NCI-H2081 treated with DMSO at 0.1 percent for 48 hours (cell line): ENCODE measurements at places on chromosomes 6 and 20.

GRCh38 chr6:135953818-135954217 lies 102.3 kb downstream of the PDE7B start:
- no peak for DNase-seq

- no peak for DNase-seq
Observed at GRCh38 chr6:1403851-1404712, 14.7 kb downstream of the FOXF2 start.

- no peak for DNase-seq
Observed at GRCh38 chr6:47722194-47722593, 23.8 kb downstream of the ADGRF4 start.

GRCh38 chr6:89834884-89835792 lies 5.5 kb downstream of the CASP8AP2 start:
- no peak for DNase-seq

DNA sequence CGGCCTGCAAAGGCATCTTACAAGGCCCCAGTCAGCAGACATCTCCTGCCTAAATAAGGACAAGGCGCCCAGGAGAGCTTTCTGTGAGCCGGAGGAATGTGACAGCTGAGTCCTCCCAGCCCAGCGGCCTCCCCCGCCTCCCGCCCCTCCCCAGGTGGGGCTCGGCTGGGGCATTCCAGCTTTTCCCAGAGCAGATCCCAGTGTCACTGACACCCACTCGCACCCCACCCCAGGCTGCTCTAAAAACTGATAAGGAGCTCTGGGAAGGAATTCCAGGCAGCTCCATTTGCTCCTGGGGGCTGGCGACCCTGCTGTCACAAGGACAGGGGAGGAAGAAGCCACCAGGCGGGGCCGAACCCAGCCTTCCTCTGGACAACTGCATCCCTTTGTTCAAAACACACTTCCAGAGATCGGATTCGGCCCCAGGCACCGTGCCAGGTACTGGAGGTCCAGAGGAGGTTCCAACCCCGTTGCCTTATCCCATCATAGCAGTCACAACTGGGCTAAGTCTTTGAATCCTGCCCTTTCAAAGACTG lies 49.7 kb downstream of the JPH2 start:
- DNase-seq: no peak

DNA sequence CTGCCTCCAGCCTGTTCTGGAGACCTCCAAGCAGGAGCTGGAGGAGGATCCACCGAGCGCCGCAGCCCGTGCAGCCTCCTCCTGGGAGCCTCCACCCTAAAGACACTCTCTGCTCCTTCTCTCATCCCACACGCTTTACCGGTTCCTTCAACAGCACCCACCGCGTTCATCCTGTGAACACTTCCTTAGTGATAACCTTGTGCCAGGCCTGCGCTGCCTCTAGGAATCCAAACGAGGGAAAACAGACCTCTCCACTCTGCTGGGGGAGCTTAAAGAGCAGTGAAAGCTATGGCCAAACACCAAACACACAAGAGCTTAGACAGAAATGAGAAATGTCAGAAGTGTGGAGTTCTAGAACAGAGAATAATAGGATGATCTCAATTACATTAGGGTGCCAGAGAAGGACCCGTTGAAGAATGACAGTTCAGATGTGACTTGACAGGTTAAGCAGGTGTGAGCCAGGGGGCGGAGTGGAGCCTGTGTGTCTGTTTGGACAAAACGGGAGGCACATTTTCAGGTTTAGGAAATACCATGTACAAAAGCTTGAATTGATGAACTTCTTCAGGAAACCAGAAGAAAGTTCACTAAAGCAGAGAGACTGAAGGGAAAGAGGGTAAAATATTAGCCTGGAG lies 28.5 kb upstream of the HLA-DRB5 start:
- DNase-seq: no peak

- no peak for DNase-seq
Observed at GRCh38 chr6:33894438-33894837, 90.6 kb upstream of the MLN start.

GRCh38 chr6:139708337-139709199 lies 334.1 kb upstream of the CITED2 start:
- no peak for DNase-seq

DNA sequence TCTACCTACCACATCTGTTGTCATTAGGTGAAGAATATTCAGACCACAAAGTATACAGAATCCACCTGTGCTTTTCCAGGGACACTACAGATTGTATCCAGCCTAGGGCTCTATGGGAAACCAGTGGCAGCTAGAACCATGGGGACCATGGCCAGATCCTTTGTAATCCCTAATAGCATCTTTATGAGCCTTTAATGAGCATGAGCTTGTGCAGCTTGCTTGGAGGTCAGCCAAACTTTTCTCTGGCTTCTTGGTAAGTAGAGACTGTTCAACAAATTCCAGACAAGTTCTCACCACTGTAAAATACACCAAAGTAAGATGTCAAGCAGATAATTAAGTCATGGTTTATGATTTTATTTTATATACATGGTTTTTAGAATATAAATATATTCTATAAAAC lies 301.6 kb upstream of the ADGRB3 start:
- DNase-seq: no peak

GRCh38 chr6:116411284-116411623 lies 40.5 kb downstream of the DSE start:
- DNase-seq: no peak

DNA sequence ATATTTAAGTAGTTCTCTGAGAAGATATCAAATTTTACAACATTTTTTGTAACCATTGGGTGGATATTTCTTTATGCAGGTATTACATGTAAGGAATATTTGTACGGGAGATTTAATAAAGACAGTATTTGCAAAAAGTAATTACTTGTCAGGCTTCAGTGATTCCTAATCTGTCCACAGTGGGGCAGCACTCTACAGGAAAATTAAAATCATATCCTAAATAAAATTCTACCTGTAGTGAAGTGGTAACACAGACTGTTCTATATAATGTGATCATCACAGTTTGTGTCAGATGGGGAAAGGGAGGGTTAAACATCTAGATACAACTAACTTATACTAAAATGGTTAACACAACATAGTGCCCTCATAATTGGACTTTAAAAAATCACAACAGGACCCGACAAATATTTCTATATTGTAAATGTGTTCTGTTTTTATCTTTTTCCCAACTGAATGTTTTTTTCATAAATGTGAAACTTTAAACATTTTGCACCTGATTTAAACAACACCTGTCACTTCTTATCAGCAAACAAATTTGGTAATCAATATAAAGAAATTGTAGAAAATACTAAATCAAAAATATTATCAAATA lies 145.6 kb upstream of the MANEA start:
- DNase-seq: peak; percentile 6

DNA sequence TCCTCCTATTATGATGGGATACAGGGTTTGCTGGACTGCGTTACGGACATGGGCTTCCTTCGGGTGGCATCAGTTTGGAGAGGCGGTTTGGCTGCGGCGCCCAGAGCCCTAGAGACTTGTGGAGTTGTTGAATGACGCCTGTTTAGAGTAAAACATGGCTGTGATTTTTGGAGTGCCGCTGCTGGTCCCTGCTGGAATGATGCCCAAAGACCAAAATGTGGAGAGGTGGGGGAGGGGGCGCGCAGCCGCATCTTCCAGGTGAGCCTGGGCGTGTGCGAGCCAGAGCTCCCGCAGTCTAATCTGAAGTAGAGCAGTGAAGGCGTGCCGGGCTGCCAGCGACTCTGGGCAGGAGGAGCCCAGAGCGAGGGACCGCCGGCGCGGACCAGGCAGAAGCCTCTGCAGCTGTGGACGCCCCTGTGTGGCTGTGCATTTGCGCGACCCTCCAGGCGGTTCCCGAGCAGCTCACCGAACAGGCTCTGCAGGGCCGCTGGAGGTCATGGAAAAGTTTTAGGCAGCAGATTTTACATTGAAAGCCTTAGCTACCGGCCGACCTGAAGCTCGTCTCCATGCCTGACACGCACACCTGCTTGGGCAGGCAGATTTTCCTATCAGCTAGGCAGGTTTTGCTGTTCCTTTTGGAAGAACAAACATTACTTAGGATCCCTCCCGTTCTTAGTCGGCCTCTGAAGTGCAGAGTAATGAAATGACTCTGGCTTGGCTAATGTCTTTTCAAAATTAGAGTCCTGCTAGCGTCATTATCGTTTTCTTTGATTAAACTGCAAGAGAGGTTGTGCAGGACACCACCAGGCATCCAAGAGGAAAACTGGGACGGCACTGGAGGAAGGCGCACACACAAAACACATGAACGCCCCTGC lies 298.2 kb downstream of the PHACTR1 start:
- DNase-seq: no peak

- DNase-seq: no peak
Observed at GRCh38 chr20:17836303-17836861, 132.2 kb downstream of the SNX5 start.

GRCh38 chr20:10558635-10559187 lies 115.1 kb downstream of the JAG1 start:
- no peak for DNase-seq

GRCh38 chr20:3071266-3071609 lies 182 bp upstream of the OXT start:
- DNase-seq: no peak

DNA sequence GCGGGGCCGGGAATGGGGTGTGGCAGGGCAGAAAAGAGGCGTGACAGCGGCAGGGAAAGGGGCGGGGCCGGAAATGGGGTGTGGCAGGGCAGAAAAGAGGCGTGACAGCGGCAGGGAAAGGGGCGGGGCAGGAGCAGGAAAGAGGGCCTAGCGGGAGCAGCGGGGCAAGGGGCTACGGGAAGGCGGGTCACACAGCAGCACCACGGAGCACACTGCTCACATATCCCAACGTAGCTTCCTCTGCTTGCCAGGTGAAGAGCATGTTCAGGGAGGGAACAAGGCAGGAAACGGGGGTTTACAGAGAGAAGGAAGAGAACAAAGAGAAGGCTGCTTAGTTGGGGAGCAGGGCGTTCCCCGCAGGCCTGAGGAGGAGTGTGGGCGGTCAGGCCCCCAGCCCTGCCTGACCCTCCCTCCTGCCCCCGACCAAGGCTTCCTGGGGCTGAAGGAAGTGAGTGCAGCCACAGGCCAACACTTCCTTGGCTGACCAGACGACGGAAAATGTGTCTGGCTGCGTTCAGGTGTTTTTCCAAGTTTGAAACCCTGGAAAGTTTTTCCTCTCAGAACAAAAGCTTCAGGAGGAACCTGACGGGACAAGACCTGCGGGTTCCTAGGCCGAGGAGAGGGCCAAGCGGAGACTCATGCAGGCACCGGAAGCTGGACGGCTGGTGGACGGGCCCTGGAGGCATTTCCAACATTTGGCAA lies 13.8 kb downstream of the UCKL1 start:
- DNase-seq: no peak

DNA sequence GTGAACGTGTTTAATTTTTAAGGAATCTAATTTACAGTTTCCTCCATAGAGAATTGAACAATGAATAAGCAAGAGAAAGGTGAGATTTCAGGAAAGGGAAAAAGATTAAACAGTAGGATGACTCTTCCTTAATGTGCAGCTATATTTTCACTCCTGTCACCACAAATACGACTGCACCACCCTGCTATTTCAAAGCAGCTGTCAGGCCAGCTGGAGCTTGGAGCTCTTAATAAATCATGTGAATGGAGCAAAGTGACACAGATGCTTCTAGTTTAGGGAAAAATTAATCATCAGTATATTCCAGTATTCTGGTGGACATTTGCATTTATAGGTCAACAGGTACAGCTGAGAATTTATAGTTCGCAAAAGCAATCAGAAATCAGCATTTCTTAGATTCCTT lies 56.5 kb upstream of the PKIB start:
- peak; percentile 30 for DNase-seq

GRCh38 chr20:19964289-19965265 lies 52.6 kb upstream of the NAA20 start:
- DNase-seq: no peak

DNA sequence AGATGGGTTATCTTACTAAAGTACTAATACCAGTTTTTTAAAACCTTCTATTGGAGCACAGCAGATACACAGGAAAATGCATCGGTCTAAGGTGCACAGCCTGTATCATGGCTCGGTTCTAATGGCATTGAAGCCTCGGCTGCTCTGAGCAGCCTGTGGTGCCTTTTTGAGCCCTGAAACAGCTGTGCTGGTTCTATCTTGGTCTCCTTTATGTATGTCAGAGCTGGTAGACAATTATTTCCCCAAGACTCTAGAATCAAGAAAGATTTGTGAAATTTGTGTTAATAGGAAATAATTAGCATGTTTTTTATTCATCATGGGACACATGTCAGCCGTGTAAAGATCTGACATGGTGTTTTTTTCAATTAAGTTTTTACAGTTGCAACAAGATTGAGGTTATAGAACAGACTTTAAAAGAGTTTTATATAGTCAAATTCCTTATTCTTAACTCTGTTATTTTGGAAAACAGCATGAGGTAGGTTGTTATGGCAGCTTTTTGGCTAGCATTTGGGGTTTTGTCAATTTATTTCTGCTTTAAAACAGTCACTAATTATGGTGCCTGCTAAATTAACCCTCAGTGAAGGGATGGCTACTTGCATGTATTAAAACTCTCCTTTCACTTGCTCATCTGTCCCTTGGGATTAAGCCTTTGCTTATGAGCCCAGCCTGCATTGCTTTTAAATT lies 40.3 kb upstream of the C20orf144 start:
- no peak for DNase-seq

DNA sequence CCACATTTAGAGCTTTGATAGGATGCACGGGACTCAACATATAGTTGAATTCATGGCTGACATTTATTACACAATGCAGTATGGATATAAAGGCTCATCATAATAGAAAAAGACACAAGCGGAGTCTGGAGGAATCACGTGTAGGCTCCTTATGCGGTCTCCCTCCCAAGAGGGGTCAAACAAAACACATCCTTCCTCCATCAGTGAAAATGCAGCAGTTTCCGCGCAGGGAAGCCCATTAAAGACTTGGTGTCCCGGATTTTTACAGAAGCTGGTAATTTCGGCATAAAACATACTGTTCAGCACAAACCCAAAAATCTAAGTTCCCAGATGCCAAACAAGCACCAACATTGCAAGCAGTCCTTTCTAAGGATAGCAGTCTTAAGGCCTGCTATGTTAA lies 1.1 kb downstream of the USP45 start:
- no peak for DNase-seq

DNA sequence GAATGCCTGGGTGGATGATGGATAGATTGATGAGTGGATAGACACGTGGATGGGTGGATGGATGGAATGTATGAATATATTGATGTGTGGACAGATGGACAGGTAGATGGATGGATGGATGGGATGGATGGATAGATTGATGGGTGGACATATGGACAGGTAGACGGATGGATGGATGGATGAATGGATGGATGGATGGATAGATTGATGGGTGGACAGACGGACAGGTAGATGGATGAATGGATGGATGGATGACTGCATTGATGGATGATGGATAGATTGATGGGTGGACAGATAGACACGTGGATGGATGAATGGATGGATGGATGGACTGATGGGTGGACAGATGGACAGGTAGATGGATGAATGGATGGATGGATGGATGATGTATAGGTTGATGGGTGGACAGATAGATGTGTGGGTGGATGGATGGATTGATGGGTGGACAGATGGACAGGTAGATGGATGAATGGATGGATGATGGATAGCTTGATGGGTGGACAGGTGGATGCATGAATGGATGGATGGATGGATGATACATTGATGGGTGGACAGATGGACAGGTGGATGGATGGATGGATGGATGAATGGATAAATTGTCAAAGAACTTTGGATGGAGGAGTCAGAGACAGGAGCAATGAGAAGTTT lies 171.4 kb upstream of the AFDN start:
- DNase-seq: no peak

GRCh38 chr6:31355583-31355948 lies 1.4 kb downstream of the HLA-B start:
- no peak for DNase-seq
